ENCODE measurements at places on chromosomes 13 and 19.

DNA sequence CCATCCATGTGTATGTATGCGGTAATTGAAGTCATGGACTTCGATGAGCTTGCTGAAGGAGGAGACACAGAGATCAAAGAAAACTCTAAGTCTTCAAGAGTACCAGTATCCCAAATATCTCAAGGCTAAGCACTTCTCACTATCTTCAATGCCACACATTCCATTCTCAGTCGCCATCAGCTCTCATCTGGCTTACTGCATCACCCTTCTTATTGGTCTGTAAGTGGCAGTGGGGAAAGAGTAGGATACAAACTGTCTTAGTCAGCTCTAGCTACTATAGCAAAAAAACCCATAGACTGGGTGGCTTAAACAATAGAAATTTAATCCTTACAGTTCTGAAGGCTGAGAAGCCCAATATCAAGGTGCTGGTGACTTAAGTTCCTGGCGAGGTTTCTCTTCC, 218.7 kb downstream of the POSTN start:
- no peak for DNase-seq

GRCh38 chr13:56349866-56350265, 790.9 kb upstream of the PRR20A start:
- no peak for DNase-seq

GRCh38 chr13:100523981-100524386, 64.6 kb downstream of the GGACT start:
- DNase-seq, result no peak

DNA sequence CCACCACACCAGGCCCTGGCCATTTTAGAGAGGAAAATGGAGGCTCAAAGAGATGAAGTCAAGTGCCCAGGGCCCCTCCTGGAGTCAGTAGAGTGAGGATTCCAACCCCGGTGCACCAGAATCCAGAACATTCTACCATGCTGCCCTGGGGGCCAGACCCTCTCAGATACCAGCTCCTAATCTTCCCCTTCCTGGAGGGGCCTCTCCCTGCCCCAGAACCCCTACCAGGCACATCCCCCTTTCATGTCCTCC, 11.1 kb downstream of the CAPN12 start:
- no peak for DNase-seq

- peak; percentile 62 for DNase-seq
Observed at GRCh38 chr13:30463787-30464495, 1.8 kb downstream of the HMGB1 start.

DNA sequence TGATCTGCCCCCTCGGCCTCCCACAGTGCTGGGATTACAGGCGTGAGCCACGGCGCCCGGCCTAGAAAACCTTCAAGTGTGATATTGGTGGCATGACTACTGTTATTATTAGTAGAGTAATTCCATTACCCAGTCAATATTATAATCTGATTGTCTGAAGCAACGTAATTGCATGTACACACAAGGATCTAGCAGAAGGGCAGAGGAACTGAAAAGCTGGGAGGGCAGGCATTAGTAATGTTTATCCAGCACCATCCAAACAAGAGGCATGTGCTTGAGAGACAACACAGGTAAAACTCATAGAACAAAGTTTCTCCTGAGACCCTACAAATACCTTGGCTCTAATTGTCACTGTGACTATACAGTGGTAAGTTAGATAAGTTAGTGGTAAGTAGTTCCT, 56.2 kb upstream of the ITM2B start:
- DNase-seq, result no peak

- DNase-seq, result no peak
Observed at GRCh38 chr19:38799104-38799503, 10.1 kb downstream of the LGALS7B start.

- DNase-seq, result no peak
Observed at GRCh38 chr13:97259798-97260714, 37.9 kb downstream of the MBNL2 start.

GRCh38 chr19:35211545-35212230, 16.9 kb downstream of the FAM187B start:
- peak; percentile 95 for DNase-seq

GRCh38 chr19:39839678-39840327, 5.8 kb upstream of the DYRK1B start:
- no peak for DNase-seq

DNA sequence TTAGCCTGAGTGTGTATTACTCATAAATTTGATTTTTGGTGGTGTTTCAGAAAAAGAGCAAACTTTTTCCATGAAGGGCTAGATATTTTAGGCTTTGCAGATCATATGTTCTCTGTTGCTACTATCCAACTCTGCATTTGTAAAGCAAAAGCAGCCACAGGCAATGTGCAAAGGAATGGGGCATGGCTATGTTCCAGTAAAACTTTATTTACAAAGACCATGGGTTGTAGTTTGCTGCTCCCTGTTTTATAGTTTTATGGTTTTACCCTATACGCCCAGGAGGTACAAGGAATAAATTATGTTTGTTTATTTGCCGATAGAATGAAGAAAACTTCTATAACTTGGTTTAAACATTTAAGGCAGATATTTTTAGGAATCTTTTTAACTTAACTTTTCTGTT, 23.6 kb downstream of the IFT88 start:
- no peak for DNase-seq

- no peak for DNase-seq
Observed at GRCh38 chr13:110685305-110686020, 20.5 kb downstream of the CARS2 start.

- DNase-seq, result no peak
Observed at GRCh38 chr13:30639671-30640070, 22.0 kb downstream of the USPL1 start.

DNA sequence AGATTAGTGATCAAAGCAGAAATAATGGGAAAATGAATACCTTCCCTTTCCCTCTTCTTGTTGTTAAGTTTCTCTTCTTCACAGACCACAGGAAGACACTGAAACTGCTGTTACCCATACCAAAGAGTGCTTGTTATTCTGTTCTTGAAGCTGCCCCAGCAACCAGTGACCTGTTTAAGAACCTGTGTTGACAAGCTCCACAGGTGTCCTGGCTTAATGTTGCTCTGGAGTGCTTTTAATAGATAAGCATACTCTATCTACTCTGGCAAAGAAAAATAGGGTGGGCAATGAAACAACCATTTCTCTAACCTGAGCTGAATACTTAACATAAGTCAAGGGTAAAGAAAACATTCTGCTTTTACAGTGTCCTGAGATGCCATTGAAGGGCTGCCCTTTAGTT, 506.7 kb upstream of the GPC6 start:
- no peak for DNase-seq

DNA sequence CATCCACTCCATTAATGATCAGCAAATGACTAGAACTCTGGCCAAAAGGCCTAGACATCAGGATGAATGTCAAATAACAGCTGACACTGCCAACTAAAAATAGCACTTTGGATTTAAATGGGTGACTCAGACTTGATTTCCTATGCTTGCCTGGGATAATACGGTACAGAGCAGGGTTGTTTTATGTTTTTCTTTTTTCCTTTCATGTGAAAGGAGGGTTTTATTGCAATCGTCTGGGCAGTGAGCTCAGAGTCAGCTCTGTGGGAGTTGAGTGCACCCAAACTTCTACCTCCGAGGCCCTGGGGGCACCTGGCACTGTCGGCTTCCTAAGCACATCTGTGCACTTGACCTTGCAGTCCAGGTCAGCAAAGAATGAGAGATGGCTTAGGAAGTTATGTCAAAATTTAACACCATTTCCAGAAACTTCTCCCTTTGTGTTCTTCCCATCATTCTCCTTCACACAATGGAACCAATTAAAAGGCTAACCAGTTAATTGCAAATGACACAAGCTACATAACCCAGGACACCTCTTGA, 134.1 kb downstream of the LACC1 start:
- DNase-seq, result no peak

- DNase-seq, result no peak
Observed at GRCh38 chr13:28218679-28219078, 80.3 kb downstream of the PAN3 start.

GRCh38 chr19:37969695-37970094, 62.7 kb downstream of the SIPA1L3 start:
- no peak for DNase-seq

GRCh38 chr13:27338816-27339215, 68.2 kb downstream of the RASL11A start:
- no peak for DNase-seq

DNA sequence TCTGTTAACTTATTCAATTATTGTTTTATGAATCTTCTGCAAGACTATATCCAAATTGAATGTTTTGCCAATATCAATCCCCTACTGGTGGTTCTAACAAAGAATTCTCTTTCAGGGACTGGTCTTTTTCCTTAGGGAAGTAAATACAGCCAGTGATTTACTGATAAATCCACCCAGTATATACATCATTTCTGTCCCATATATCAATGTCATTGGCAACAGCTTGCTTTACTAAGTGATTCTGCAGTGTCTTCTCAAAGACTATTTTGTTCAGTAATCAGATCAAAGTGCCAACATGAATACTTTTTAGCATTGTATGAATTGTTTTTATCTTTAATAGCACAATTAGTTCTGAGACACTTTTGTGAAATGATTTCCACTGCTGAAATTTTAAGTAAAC, 114.0 kb upstream of the OBI1 start:
- DNase-seq, result no peak

GRCh38 chr19:44190020-44190419, 22.3 kb upstream of the ZNF227 start:
- DNase-seq, result no peak

DNA sequence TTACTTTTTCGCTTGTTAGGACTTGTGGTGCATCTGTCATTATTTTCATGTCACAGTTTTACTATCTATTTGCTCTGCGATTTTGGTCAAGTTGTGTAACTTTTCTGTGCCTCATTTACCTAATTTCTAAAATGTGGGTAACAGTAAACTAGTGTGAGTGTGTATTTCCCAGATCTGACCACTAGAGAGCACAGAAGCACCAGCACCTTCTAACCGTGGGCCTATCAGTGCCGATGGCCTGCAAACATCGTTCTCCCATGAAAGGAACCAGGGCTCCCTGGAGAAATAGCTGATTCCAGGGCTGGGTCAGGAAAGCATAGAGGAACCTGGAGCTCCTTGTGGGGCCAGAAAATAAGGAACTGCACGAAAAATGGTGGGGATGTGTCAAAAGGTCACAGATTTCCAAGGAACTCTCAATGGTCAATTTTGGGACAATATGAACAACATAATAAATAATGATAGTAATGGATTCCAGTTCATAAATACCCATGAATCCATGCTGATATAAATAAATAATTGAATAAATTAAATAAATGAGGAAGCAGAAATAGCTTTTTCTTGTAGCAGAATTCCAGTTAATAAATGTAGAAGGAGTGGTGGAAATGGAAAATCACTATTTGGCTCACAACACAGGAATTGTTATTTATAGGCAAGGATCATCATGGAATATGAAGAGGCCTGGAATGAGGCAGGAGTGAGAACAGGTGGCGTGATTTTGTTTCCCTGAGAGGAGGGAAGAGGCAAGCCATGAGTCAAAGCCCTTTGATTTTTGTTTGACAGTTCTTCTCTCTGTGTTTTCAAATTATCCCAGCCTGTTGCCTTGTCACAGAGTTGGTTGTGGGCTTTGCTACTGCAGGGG, 31.1 kb downstream of the CEACAM8 start:
- DNase-seq, result no peak

- DNase-seq, result no peak
Observed at GRCh38 chr13:86992251-86992650, 678.9 kb upstream of the SLITRK5 start.

- DNase-seq, result no peak
Observed at GRCh38 chr13:81116461-81117282, 775.7 kb upstream of the SPRY2 start.

- DNase-seq, result no peak
Observed at GRCh38 chr19:5253406-5254110, 87.1 kb downstream of the PTPRS start.

- DNase-seq, result peak; percentile 72
Observed at GRCh38 chr19:1668486-1669270, 16.3 kb upstream of the TCF3 start.

DNA sequence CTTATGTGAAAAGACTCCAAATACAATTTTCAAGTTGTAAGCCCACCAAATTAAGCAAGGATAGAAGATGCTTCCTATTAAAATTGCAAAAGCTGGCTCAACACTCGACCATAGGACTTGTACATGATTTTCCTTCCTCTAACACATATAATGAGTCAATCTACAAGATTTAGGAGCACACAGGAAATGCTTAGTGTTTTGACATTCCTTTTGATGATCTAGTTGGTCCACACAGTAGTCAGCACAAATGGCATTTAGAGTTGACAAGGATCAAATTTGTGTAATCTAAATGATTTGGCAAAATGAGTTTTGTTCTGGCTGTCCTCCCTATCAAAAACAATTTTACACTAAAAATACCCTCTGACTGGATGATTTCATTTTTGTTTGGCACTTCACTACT, 340.2 kb downstream of the DIAPH3 start:
- no peak for DNase-seq

- DNase-seq, result no peak
Observed at GRCh38 chr19:33622505-33622808, 704 bp downstream of the CHST8 start.

- no peak for DNase-seq
Observed at GRCh38 chr19:11652056-11652455, 54.8 kb downstream of the ZNF627 start.

DNA sequence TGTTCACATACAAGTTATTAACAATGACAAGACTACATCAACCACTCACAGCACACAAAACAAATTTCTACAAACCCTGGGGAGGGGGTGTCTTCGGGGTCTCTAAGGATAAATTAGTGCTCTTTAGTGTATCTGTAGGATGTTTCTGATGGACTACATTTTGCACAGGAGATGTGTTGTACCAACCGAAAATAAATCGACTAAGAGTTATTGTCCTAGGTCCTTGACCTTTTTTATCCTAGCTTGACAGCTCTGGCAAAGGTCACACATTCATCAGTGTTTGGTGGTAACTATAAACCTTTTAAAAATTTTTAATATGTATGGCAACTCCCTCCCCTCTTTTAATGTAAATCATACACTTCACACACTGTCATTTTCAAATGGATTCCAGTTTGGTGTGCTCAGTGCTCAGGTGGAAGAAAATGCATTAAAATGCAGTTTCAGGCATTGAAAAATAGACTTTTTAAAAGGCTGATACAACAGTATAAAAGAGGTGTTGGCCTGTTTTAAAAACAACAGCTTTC, 7.7 kb downstream of the ZIC5 start:
- DNase-seq, result no peak

DNA sequence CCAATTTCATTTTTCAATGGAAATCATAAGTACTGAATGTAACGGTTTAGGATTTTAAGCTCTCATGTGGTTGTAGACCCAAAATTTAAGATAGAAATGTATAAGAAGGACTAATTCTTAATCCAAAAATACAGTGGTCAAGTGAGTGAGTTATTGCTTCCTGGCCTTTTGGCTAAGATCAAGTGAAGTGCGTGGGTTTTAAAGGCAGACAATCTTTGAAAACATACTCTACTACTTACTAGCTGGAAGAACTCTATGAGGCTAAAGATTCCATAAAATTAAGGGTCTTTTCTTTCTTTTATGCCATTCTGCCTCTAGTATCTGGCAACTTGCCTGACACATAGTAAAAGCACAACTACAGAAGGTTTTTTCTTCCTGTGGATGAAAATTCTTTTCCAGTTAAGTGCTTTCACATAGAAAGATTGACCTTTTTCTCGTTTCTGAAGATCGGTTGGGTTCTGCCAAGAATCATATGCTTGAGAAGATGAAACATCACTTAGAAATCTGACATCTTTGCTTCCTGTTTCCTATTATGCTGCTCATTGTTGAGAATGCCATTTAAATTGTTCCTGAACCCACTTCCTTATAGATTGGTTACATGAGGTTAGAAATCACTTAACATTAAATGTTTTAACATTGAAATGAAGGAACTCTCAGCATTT, 26.4 kb upstream of the SCEL start:
- no peak for DNase-seq

- DNase-seq, result no peak
Observed at GRCh38 chr13:49395451-49395865, 48.4 kb downstream of the CAB39L start.

- DNase-seq, result peak; percentile 73
Observed at GRCh38 chr19:16283210-16284061, 41.2 kb upstream of the KLF2 start.
